ENCODE measurements at places on chromosomes 11 and 22.

GRCh38 chr11:79375818-79376550 lies 64.8 kb downstream of the TENM4 start:
- no peak for DNase-seq

- DNase-seq, result no peak
Measured at GRCh38 chr11:66419825-66420224, 1.0 kb upstream of the NPAS4 start.

- no peak for DNase-seq
Measured at GRCh38 chr11:133269267-133269666, 263.0 kb downstream of the OPCML start.

DNA sequence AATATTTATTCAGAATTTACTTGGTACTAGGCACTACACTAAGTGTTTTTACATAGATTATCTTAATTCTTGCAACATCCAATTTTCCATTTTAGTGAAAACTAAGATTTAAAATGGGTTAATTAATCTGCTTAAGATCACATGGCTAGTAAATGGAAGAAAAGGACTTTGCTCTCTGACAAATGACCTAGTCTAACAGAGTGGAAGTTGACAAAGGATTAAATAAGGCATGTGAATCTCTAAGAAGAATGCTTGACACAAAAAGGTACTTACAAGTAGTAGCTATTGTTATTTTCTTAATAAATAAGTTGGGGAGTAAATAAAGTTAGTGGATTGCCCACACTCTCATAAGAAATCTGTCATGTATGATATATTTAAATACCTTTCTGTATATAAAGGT lies 584.8 kb downstream of the DLG2 start:
- DNase-seq, result no peak

- DNase-seq, result no peak
Measured at GRCh38 chr11:2482745-2483144, 37.9 kb downstream of the KCNQ1 start.

GRCh38 chr11:130813638-130814037 lies 102.6 kb downstream of the SNX19 start:
- no peak for DNase-seq

DNA sequence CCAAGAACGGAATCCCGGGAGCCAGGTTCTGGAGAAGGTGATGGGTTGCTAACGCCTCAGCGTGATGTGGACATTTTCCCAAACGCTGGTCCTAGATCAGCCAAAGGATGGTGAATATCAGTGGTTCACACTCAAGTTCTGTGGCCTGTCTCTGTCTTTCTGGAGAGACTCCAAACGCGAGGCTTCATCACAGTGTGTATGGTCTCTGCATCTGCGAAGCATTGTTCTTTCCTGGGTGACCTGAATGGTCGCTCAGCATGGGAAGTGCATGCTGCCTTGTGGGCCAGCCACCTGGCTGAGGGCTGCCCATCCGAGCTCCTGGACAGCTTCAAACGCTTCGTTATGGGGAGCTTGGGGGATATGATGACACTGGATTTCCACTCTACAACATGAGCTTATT lies 810.0 kb downstream of the TBC1D22A start:
- no peak for DNase-seq

GRCh38 chr22:37089434-37089833 lies 20.1 kb downstream of the TMPRSS6 start:
- DNase-seq, result no peak

DNA sequence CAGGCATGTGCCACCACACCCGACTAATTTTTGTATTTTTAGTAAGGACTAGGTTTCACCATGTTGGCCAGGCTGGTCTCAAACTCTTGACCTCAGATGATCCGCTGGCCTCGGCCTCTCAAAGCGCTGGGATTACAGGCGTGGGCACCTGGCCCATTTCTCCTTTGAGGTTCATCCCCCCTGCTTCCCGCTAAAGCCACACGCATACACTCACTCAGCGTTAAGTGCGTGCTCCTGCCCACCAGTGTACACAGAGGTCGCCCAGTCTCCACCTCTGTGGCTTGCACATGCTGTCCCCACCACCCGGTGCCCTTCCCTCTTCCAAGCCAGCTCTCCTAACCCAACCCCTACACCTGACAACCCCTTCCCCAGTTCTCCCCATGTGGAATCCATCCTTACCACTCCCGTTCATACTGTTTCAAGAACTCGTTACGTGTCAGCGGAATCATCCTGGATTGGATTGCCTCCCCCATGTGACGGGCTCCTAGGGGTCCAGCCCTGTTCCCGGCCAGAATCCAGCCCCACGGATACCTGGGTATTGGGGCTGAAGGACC lies 15.7 kb upstream of the CYTH4 start:
- DNase-seq, result no peak

Data from amygdala (tissue), 56 donors.